ENCODE measurements at places on chromosomes 16 and 17. TPM values are rescaled to one million over a fixed set of nuclear protein-coding genes. Genes with fewer than 3 reads are reported as not detected.

TNFRSF17 gene
- total RNA-seq = 3.2 TPM

IGSF6 gene
- total RNA-seq = 35.7 TPM

RNPS1 gene
- 92.0 TPM for total RNA-seq

TEKT5 gene
- total RNA-seq = 0.34 TPM

PPL gene
- 78.5 TPM for total RNA-seq

OR1E2 gene
- total RNA-seq = not detected

RCVRN gene
- 0.31 TPM for total RNA-seq

CCDC78 gene
- total RNA-seq = 35.7 TPM

NPTX1 gene
- 7.5 TPM for total RNA-seq

DNA sequence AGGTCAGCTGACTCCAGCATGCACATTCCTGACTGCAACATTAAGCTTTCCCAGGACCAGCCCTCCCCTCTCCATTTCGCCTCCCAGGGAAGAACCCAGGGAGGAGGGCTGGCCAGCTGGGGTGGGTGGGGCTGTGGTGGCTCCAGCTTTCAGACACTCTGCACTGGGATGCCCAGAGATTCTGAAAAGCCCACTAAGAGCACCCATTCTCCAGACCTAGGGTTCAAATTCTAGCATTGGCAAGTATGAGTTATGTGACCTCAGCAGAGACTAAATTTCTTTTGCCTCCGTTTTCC lies 7.8 kb downstream of the DLX3 start:
- no peaks in the 10 kb centered on the region for H3K4me1 ChIP-seq
- no peak overlapping the region for H3K4me3 ChIP-seq
- no peak overlapping the region for H3K27ac ChIP-seq
- H3K27me3 ChIP-seq = no peaks in the 10 kb centered on the region

- DNase-seq = no peak
- no peak overlapping the region for H3K4me3 ChIP-seq
- no peak overlapping the region for H3K27ac ChIP-seq
- peaks cover 4% of the 10 kb centered on the region for H3K4me1 ChIP-seq
- H3K36me3 ChIP-seq = no peaks in the 10 kb centered on the region
These were observed 952 bp downstream of the CD300A start for GRCh38 chr17:74467221-74467951.

DNA sequence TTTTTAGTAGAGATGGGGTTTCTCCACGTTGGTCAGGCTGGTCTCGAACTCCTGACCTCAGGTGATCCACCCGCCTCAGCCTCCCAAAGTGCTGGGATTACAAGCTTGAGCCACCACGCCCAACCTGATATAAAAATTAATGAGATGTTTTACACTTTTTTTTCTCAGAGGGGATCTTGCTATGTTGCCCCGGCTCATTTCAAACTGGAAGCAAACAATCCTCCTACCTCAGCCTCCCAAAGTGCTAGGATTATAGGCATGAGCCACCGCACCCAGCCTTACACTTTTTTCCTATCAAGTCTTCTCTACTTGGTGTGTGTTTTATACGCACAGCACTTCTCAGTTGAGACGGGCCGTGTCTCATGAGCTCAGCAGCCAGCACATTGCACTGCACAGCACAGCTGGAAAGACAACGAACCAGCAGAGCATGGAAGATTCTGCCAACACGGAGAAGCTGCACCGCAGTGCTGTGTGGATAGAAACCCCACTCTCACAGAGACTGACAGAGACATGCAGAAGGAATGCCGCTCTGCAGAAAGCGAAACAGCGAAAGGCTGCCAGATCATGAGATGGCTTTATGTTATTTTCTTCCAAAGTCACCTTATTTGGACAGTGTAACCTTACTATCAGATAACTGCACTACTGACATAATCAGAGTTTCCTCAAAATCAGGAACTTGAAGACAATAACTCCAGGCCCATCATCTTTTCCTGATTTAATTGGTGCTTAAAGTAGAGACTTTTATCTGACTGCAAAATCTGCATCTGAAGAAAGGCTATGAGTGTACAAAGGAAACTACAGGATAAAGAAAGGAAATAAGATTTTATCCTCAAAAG lies 6.5 kb upstream of the QRICH2 start:
- DNase-seq = no peak
- H3K4me3 ChIP-seq = no peak overlapping the region
- no peaks in the 10 kb centered on the region for H3K4me1 ChIP-seq
- peak overlapping the region; percentile 69 for H3K27ac ChIP-seq
- no peaks in the 10 kb centered on the region for H3K27me3 ChIP-seq

- H3K36me3 ChIP-seq = peaks cover 13% of the 10 kb centered on the region
- no peak overlapping the region for H3K27ac ChIP-seq
- DNase-seq = no peak
These were observed 43.6 kb upstream of the CACNG5 start for GRCh38 chr17:66791347-66791746.

DNA sequence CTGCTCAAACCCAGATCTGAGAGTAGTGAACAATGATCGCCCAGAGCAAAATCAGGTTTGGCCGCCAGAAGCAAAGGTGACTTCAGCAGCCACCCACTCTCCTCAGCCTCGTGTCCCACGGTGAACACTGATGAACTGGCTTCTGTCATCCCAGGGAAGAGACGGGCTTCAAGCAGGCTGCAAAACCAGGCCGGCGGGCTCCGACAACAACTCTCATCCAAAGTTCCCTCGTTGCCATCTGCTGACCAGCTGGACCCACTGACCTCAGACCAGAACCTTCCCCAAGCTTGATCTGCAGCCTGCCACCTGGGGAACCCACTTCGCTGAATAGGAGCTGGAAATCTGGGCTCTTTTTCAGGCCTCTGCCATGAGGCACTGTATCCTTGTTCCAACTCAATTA lies 69.6 kb upstream of the MRTFB start:
- no peak overlapping the region for H3K27ac ChIP-seq
- H3K36me3 ChIP-seq = no peaks in the 10 kb centered on the region
- DNase-seq = no peak
- peaks cover 8% of the 10 kb centered on the region for H3K4me1 ChIP-seq
- no peak overlapping the region for H3K4me3 ChIP-seq
- H3K27me3 ChIP-seq = peaks cover 2% of the 10 kb centered on the region

DNA sequence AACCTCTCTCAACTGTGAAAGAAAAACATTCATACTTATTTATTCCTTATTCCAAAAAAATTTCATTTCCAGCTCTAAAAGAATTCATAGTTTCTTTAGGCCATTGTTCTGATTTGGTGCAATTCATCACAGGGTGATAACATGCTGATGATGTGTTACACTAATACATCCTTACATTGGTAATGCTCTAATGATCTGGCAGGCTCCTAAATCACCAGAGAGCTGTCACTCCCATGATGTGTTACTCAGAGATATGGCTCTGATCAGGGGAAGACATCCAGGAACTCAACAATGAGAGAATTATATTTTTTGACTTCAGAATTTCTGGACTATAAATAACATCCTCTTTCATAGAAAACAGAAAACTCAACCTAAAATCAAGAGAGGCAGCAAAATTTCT lies 209.3 kb downstream of the CHD9NB start:
- no peaks in the 10 kb centered on the region for H3K27me3 ChIP-seq
- no peaks in the 10 kb centered on the region for H3K36me3 ChIP-seq
- no peak overlapping the region for H3K4me3 ChIP-seq
- DNase-seq = peak; percentile 58
- no peak overlapping the region for H3K27ac ChIP-seq

GRCh38 chr16:4319454-4320421 lies 3.9 kb downstream of the GLIS2 start:
- no peak for DNase-seq
- no peak overlapping the region for H3K4me3 ChIP-seq
- peaks cover 64% of the 10 kb centered on the region for H3K4me1 ChIP-seq
- no peaks in the 10 kb centered on the region for H3K27me3 ChIP-seq
- H3K27ac ChIP-seq = no peak overlapping the region
- no peaks in the 10 kb centered on the region for H3K36me3 ChIP-seq

- no peaks in the 10 kb centered on the region for H3K27me3 ChIP-seq
- DNase-seq = no peak
- no peak overlapping the region for H3K4me3 ChIP-seq
- H3K36me3 ChIP-seq = peaks cover 10% of the 10 kb centered on the region
- no peak overlapping the region for H3K27ac ChIP-seq
- H3K4me1 ChIP-seq = peaks cover 11% of the 10 kb centered on the region
These were observed 2.1 kb upstream of the CTRL start for GRCh38 chr16:67933805-67934204.

DNA sequence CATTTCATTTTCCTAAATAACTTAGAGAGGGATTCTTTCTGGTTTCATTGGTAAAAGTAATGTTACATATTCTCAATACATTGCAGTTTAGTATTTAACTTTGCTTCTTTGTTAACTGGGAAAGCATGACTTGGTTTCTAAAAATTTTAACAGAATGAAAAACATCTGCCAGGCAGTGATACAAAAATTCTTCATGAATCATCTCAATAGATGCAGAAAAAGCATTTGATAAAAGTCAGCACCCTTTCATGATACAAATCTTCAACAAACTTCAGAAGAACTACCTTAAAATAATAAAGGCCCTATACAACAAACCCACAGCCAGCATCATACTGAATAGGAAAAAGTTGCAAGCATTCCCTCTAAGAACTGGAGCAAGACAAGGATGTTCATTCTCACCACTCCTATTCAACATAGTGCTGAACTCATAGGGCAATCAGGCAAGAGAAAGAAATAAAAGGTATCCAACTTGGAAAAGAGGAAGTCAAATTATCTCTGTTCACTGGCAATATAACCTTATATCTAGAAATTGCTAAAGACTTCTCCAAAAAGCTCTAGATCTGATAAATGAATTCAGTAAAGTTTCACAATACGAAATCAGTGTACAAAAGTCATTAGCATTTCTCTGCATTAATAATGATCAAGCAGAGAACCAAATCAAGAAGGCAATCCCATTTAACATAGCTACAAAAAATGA lies 50.4 kb downstream of the SLFN5 start:
- DNase-seq = no peak
- H3K36me3 ChIP-seq = no peaks in the 10 kb centered on the region
- H3K4me3 ChIP-seq = no peak overlapping the region

DNA sequence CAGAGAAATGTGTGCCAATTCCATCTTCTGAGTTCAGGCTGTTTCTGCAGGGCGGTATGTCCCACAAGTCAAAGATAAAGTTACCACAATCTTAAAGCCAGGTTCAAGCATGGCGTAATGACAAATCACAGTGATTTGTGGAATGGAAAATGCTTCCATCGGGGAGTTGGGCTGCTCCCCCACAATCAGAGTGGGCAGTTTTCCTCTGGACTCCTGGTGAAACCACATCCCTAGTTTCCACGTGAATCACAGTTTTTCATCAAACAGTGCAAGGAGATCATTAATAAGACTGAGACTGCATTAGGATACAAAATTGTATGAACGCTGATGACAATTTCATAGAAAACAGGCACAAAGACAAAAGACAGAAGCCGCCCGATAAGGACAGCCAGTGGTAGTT lies 3.6 kb downstream of the LITAF start:
- H3K36me3 ChIP-seq = no peaks in the 10 kb centered on the region
- H3K4me1 ChIP-seq = peaks cover 5% of the 10 kb centered on the region
- no peak overlapping the region for H3K27ac ChIP-seq
- no peaks in the 10 kb centered on the region for H3K27me3 ChIP-seq

- H3K36me3 ChIP-seq = no peaks in the 10 kb centered on the region
- H3K27ac ChIP-seq = no peak overlapping the region
- H3K27me3 ChIP-seq = no peaks in the 10 kb centered on the region
- no peak overlapping the region for H3K4me3 ChIP-seq
These were observed 353.0 kb upstream of the EEF2KMT start for GRCh38 chr16:5450409-5451104.

DNA sequence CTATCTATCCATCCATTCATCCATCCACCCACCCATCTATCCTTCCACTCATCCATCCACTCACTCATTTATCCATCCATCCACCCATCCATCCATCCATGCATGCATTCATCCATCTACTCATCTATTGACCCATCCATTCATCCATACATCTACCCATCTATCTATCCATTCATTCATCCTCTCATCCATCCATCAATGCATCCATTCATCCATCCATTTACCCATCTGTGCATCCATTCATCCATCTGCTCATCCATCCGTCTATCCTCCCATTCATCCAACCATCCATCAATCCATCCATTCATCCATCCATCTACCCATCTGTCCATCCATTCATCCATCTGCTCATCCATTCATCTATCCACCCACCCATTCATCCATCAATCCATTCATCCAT lies 224.5 kb upstream of the MAF start:
- H3K27ac ChIP-seq = no peak overlapping the region
- no peaks in the 10 kb centered on the region for H3K36me3 ChIP-seq
- H3K27me3 ChIP-seq = no peaks in the 10 kb centered on the region
- no peak overlapping the region for H3K4me3 ChIP-seq
- DNase-seq = no peak

GRCh38 chr16:72837846-72838585 lies 209.9 kb downstream of the ZFHX3 start:
- no peaks in the 10 kb centered on the region for H3K36me3 ChIP-seq
- H3K4me1 ChIP-seq = peaks cover 24% of the 10 kb centered on the region
- no peak for DNase-seq
- no peak overlapping the region for H3K4me3 ChIP-seq
- H3K27ac ChIP-seq = no peak overlapping the region
- H3K27me3 ChIP-seq = no peaks in the 10 kb centered on the region

DNA sequence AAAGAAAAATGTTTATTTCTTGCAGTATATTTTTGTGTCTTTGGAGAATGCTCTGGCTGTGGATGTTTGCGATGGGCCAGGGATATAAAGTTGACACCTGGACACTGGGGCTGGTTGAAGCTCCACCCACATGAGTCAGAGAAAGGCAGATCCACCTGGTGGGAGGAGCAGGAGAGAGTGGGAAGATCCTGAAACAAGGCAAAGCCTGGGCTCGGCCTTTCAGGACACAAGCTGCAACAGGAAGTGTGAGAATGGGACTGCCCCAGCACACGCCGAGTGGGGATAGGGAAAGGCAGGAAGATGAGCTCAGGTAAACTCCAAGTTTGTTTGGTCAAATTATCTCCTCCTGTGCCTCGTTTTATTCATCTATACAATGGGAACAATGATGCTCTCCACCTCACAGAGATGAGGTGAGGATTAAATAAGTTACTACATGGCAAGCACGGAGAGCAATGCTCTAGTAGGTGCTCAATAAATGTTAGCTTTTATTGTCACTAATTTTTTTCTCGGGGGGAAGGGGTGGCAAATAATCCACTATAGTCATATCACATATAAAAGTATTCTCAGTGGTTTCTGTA lies 21.4 kb upstream of the PITPNM3 start:
- H3K4me1 ChIP-seq = peaks cover 4% of the 10 kb centered on the region
- no peaks in the 10 kb centered on the region for H3K27me3 ChIP-seq
- no peak overlapping the region for H3K4me3 ChIP-seq
- H3K36me3 ChIP-seq = peaks cover 22% of the 10 kb centered on the region
- no peak for DNase-seq

DNA sequence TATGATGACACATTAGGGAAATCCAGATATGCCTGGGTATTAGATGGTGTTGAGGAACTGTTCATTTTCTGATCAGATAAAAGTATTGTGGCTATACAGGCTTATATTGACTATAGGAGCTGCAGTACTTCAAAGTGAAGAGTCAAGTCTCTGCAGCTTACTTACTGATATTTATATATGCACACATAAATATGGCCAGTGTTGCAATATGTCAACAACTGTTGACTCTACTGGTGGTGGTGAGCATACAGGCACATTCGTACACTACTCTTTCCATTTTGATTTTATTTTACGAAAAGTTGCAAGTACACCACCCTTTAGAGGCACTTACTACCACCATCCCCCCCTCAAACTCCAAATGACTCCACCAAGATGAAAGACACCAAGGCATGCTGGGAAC lies 2.5 kb downstream of the CIAO2B start:
- no peak overlapping the region for H3K4me3 ChIP-seq
- no peak overlapping the region for H3K27ac ChIP-seq
- H3K4me1 ChIP-seq = peaks cover 7% of the 10 kb centered on the region
- no peak for DNase-seq
- peaks cover 2% of the 10 kb centered on the region for H3K36me3 ChIP-seq
- no peaks in the 10 kb centered on the region for H3K27me3 ChIP-seq
